ENCODE measurements at places on chromosomes 7 and 10.

DNA sequence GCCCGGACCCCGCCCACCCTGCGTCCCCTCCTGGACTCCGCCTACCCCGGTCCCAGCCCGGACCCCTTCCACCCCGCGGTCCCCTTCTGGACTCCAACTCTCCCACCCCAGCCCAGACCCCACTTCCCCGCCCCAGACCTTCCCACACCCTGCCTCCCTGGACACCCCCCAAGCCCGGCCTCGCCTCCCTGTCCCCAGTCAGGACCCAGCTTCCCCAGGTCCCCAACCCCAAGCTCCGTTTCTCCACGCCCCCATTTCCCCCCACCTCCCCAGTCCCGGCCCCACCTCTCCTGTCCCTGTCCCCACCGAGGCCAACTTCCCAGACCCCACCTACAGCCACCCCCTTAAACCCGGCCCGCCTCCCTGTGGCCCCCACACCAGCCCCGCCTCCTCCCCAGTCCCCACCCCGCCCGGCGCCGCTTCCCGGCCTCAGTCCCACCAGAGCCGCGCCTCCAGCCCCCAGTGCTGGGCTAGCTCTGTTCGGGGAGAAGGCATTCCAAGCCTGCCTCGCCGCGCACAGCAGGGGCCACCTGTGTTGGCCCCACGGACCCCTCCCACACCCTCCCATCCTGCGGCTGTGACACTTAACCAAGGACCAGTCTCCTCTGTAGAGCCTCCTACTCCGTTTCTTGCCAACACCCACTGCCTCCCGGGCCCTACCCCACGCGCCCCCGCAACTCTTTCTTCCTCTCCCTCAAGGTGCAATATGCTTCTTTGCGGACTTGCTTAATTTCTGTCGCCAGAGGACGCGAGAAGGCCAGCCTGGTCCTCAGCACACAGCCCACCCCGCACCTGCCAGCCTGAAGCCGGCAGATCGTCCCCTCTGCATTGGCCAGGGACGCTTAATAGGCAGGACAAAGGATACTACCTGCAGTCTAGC, 736 bp upstream of the ITIH5 start:
- no peak for DNase-seq

DNA sequence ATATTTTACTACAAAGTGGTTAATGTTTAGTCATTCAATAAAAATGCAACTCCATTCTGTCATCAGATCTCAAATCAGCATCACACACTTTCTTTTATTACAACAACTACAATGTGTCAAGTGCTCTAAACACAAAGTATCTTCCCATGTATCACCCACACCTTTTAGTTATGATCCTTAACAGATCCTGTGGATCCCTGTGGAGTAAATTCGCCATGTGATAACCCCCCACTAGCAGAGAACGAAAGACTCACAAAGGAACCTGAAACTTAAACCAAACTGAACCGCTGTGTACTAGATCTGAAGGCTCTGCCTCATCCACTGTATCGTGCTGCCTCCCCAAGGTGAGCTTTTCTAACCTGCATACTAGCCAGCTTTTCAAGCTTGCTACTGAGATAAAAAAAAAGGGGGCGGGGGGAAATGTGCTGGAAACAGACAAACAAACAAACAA, 1.7 kb downstream of the DPY19L1 start:
- no peak for DNase-seq

DNA sequence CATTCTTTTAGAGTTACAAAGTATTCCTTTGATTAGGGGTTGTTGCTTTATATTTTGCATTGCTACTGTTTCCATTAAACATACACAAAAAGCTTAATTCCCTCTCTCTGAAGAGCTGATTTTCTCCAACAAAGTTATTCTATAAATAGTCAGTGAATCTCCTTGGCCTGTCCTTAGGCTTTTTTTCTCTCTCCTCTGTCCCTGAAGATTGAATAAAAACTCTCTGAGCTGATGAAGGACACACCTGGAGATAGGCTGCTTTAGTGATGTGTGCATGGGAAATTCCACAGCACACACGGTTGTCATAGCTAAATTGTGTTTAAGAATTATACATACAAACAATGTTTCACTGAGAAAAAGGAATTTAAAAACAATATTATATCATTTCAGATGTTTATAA, 90.5 kb upstream of the TMEM106B start:
- DNase-seq, result no peak

DNA sequence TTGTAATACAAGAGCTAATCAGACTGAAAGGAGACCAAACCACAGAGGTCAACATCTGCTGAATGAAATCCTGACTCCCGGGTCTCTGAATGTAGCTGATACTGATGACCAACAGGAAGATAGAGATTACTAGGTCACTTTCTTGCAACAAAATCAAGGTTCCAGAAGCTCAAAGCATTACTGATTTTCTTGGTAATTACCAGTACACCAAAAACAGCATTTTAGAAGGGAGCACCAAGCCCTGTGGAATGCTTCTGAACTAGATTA, 177.7 kb downstream of the SLC25A13 start:
- no peak for DNase-seq

GRCh38 chr7:138324941-138325340, 135.1 kb upstream of the TRIM24 start:
- DNase-seq, result no peak

DNA sequence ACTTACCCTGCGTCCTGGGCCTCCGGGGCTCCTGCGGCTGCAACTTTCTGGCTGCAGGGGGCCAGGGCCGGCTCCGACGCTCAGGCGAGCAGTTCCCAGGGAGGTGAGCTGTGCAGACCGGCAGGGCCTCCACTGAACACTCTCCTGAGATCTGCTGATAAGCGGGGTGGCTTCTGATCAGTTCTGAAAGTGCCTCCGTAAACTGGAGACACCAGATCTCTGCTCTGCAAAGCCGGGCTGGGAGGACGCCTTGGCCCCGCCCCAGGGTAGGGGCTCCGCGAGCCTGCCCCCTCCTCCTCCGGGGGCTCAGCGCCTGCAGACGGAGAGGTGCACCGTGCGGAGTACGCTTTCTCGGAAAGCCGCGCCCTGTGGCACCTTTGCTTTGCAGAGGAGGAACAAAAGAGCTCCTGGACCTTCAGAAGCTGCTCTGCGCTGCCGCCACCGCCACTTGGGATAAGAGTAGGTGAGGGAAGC, 141.3 kb upstream of the VKORC1L1 start:
- DNase-seq, result peak; percentile 60

- DNase-seq, result no peak
Observed at GRCh38 chr10:132882069-132882951, 60.1 kb downstream of the CFAP46 start.

DNA sequence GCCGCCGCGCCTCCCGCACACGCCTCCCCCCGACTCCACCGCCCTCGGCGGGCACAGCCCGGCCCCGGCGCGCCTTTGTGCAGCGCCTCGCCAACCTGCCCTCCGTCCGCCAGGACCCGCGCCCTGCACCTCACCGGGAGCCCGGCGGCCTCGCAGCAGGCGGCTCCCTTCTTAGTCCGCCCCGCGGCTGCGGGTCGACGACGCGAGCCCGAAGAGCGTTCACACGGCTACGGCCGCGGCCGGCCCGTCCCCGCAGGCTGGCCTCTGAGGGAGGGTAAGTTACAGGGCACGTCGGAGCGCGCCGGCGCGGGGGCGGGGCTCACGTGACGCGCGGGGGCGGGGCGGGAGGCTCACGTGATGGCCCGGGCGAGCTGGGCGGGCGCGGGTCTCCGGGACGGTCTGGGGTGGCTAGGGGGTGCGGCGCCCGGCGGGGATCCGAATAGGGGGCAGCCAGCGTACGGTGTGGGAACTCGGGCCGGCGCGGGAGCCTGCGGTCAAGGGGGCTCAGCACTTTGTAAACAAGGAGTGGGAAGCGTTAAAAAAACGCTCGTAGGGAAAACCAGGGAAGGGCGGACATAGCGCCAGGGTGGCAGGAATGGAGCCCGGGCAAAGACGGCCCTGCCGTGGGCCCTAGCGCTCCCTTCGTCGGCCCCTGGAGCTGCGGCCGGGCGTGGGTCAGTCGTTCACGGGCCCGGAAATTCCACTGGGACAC, at the start of gene ARHGAP12:
ARHGAP12 (minus strand) TSS at position 283 of the 712 bp plus-strand sequence. CDS start 19,976 bp downstream, outside the sequence.
- peak; percentile 56 for DNase-seq

- no peak for DNase-seq
Observed at GRCh38 chr7:12584930-12585329, 14.4 kb downstream of the SCIN start.

DNA sequence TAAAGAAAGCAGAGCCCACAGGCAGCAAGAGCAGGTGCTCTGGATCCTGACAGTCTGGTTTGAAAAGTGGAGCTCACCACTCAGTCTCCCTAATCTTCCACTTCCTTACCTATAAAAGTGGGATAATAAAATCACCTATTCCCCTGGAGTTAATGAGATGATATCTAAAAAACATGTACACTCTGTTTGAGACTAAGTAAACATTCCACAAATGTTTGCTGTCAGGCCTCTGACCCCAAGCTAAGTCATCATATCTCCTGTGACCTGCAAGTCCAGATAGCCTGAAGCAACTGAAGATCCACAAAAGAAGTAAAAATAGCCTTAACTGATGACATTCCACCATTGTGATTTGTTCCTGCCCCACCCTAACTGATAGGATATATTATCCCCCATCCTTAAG, 1324.5 kb downstream of the XPNPEP1 start:
- no peak for DNase-seq

DNA sequence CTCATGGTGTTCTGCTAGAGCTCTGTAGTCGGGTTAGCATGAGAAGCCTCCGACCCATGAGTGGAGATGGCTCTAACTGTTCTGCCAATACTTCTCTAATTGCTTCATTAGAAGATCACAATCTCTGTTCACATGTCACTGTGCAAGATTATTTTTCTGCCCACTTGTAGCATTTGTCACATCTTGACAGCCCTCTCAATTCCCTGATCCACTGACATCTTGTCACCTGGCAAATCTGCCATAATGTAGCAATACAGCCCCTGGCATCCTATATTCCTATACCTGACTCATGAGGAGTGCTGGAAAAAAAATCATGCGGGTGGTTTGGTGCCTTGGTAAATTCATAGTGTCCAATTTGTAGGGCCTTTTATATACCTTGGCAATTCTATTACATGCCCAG, 58.4 kb downstream of the ST8SIA6 start:
- DNase-seq, result no peak

DNA sequence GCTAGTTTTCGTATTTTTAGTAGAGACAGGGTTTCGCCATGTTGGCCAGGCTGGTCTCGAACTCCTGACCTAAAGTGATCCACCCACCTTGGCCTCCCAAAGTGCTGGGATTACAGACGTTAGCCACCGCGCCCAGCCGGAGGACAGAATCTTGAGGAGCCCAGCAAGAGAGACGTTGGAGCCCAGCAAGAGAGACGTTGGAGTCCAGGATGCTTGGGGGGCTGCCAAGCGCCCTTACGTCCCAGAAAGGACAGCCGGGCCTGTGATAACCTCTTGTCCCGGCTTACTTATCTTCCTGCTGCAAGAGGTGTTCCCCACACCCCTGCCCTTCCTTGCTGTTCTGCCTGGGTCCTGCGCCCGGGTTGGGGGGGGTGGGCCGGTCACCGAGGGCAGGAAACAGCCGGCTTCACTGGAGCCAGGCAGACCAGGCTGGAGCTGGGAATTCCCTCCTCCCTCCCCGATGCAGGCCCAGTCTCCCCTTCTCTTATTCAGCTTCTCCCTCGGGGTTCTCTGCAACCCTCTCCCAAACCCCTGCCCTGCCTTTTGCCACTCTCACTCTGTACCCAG, 1.9 kb upstream of the EPHB4 start:
- no peak for DNase-seq

GRCh38 chr10:119410361-119411116, 132.0 kb downstream of the RGS10 start:
- DNase-seq, result no peak

GRCh38 chr10:43362191-43362839, 9.1 kb upstream of the FXYD4 start:
- peak; percentile 12 for DNase-seq

DNA sequence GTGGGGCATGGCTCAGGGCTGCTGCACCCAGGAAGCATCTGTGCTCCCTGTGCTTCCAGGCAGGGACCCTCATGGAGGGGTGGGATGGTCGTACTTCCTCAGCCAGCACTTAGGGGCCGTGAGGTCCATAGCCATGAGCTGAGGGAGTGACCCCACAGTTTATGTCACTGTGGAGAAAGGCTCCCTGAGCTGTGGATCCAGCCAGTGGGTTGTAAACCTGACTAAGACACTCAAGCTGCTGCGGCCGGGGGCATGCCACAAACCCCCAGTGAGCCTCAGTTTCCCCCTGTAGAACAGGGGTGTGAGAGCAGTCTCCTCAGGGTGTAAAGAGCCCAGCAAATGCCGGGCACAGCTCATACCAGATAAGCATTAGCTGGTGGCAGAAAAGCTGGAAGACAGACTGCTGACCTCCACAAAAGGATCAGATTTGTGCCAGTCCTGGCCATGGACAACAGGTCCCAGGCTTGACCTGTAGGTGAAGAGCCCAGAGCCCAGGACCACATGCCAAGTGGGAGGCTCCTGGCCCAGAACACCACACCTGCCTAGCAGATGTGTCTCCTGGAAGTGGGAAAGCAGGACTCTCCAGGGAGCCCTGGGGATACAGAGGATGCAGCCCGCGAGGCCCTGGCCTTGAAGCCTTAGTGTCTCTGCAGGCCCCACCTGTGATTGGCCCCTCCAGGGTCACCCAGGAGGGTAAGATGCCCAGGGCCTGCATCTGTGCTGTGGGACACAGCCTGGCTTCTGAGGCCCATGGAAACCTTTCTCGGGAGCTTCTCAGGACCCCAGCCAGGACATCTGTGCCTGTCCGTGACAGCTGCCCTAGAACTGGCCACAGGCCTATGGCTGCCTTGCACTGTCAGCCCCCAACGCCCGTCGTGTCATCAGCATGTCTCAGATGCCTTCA, 78.1 kb upstream of the RET start:
- DNase-seq, result no peak

Measured in NCI-H1105 (cell line).